Hematopoietic multipotent progenitor cell (in vitro differentiated cells): ENCODE measurements at places on chromosomes 1 and 21.

GRCh38 chr21:38950435-38951094, 144.8 kb downstream of the ETS2 start:
- DNase-seq: no peak

DNA sequence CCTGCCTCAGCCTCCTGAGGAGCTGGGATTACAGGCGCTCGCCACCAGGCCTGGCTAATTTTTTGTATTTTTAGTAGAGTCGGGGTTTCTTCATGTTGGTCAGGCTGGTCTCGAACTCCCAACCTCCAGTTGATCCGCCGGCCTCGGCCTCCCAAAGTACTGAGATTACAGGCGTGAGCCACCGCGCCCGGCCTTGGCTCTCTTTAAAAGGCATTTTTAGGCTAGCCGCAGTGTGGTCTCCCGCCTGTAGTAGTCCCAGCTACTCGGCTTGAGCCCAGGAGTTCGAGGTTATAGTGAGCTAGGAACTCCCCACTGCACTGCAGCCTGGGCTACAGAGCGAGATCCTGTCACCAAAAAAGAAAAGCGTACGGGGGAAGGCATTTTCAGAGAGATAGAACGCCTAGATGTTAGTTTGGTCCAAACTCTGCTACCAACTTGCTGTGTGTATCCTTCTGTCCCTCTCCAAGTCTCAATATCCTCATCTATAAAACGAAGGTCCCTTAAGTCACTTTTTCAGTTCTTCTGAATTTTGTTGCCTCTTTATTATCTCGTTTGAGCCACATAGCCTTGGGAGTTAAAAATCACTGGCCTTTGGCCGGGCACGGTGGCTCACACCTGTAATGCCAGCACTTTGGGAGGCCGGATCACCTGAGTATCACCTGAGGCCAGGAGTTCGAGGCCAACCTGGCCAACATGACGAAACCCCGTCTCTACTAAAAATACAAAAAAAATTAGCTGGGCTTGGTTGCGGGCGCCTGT, 734 bp downstream of the MED18 start:
- peak; percentile 21 for DNase-seq

DNA sequence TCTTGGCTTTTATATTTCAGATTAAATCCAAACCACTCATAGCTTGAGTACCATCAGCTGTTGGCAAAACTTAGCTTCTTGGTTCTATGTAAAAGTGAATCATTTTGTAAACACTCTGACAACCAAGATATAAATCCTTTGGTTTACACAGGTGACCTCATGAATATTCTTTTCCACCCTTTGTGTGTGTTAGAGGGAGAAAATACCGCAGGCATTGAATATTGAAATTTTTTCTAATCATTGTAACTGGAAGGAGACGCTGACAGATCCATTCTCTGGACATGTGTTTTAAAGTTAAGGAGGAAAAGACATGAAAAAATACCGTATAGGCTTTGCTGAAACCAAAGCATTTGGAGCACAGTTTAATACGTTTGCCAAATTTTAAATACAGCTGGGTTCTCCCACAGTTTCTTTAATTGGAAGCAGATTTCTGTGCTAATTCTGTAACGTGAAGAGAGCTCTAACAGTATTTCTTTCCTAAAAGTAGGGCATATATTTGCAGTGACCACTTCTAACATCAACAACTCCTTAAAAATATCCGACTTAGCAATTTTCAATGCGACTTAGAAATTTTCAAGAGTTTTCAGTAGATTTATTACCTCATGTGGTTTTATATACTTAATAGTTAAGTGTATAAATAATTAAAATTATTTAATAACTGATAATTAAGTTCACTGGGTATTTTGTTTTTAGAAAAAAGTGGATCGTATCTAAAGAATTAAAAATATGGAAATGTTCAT, 388.2 kb downstream of the USP25 start:
- no peak for DNase-seq

GRCh38 chr1:28775121-28775942, 36.6 kb upstream of the OPRD1 start:
- peak; percentile 79 for DNase-seq

DNA sequence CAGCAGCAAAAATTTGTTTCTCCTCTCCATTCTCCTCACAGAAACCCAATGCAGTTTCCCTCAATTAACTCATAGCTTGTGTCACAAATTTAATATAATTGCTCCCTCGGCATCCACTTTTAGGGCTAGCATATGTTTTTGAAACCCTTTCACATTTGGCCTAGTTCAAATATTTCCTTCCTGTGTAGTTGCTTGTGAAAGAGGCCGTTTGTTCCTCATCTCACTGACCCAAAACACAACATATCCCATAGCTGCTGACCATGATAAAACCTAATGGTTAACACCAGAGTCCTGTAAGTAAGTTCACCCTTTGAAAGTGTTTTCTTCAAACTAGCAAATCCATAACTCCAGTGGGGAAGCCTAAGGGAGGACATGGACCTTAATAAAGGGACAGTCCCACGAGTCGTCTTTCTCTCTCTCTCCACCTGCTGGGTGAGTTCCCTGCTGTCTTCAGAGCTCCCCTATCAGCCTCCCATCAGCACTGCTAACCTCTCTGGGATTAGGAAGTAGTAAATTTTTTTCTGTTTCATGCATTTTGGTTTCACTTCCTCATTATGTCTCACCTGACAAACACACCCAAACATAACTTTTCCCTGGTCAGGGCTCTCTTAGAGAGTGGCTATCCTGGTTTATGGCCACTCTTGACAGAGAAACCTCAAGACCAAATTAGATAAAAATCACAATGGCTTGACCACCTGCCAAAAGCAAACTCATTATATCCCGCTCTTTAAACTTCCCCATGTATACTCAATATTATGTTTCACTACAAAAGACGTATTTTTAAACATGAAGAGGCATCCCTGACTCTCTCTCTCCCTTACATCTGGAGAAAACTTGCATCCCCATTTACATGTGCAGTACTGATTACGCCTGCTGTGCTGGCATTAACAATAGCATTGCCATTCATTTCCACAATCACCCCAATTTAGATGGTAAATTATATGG, 177.7 kb upstream of the HP1BP3 start:
- no peak for DNase-seq
